Midbrain (tissue), 1 donor: ENCODE measurements at places on chromosomes 5 and 9.

DNA sequence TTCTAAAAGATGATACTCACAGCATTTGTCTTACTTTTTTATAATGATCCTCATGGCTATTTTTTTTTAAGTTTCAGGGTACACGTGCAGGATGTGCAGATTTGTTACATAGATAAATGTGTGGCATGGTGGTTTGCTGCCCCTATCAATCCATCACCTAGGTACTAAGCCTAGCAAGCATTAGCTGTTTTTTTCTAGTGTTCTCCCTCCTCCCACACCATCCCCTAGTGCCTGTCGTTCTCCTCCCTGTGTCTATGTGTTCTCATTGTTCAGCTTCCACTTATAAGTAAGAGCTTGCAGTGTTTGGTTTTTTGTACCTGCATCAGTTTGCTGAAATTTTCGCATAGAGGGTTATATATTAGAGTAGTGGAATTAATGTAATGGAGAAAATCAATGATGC is 189.1 kb upstream of the CDH12 start:
- no peak for DNase-seq

DNA sequence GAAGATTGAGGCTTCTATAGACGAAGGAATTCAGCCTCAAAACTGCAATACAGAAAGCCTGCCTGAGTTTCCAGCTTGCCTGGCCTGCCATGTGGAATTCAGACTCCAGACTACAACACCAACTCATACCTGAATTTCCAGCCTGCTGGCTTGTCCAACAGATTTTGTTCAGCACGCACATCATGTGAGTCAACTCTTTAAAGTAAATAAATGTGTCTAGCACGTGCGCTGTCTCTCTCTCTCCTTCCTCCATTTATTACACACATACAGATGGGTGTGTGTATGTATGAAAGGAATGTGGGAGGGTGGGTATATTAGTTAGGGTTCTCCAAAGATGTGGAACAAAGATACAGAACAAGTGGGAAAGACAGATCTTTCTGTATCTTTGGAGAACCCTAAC is 82.4 kb upstream of the TAS2R1 start:
- DNase-seq = no peak

- DNase-seq = no peak
Observed at GRCh38 chr5:119515192-119515591, 62.9 kb downstream of the HSD17B4 start.

- no peak for DNase-seq
Observed at GRCh38 chr5:82799361-82800077, 277.7 kb downstream of the TMEM167A start.

DNA sequence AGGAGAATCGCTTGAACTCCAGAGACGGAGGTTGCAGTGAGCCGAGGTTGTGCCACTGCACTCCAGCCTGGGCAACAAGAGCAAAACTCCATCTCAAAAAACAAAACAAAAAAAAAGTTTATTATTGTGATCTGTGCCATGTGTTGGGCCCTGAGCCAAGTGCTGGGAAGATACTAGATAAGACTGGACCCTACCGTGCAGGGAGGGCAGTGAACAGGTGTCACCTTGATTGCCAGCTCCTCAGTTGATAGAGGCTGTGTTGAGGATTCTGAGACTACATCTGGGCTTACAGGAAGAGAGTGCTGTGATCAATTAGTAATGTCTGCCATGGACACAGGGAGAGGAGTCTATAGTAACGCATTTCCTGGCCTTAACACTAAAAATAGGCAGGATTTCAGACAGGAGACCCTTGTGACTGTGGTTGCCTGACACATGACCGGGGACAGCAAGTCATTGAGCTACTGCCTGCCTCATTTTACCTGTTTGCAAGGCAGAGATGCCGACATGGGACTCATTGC is 201.5 kb downstream of the C9orf50 start:
- DNase-seq = no peak

- DNase-seq = no peak
Observed at GRCh38 chr5:6703806-6704205, 9.4 kb upstream of the TENT4A start.

GRCh38 chr9:76910861-76911260 is 4.9 kb upstream of the PRUNE2 start:
- DNase-seq = no peak

DNA sequence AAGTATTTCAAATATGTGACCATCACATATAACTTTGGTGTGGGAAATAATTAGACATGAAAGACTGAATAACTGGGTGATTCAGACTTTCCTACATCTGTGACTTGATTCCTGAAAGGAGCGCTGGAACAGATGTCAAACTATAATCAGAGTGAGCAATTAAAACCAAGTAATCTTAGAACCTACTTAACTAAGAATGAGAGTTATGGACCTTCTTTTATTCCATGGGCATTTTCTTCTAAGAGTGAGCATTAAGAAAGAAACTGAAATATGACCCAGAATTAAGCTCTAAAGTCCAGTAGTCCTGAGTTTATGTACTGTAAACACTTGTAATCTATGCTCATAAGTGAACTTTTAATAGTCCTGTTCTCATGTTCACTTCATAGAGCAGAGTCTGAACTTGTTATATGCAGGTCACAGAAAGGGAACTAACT is 68.4 kb downstream of the PAM start:
- DNase-seq = no peak

DNA sequence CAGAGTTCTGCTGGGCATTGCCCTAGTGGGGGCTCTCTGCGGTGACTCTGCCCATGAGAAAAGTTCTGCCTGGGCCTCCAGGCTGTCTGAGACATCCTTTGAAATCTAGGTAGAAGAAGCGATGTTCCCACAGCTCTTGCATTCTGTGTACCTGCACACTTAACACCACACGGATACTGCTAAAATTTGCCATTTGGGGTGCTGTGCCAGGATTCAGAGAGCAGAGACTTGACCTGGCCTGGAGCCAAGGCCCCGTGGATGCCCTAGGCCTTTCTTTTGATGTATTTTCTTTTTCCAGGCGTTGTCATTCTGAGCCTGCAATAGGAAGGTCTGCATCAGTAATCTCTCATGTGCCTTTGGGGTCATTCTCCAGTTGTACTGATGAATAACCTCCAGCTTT is 89.3 kb upstream of the IL12B start:
- no peak for DNase-seq

DNA sequence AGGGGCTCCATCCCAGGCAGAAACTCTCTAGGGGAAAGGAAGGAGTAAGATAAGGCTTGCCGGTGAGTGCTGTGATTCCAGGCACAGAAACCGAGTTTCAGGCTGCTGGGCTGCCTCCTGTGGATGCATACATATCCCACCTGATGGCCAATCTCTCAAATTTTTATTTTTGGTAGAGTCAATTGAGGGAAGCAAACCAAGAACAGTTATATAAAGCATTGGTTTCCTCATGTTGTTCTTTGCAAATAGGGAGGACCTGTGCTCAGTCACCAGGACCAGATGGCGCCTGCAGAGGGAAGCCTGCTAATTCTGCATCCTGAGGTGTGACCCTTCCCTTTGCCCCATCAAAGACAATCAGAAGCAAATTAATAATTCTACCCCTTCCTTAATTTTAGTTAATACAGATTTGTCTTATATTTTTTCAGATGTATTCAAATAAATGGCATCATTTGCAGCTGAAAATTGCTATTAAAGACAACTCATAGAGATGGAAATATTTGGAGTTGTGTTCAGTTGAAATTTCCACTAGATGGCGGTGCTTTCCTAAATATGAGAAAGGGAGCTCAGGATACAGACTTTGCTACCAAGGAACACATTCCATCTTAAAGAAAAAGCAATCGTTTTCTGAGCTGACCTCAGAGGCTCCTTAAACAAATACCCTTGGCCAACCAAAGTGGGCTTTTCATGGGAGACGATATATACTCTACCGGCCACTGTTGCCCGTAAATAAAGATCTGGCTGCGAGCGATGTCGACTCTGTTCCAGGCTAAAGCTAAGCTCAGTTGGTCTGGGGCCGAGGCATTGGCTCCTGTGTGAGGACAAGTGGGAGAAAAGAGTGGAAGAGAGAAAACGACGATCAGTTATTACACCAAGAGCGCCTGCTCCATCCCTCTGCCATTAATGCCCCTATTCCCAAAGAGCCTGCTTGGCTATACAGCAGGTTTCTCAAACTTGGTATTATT is 225.7 kb upstream of the KLF9 start:
- peak; percentile 77 for DNase-seq

DNA sequence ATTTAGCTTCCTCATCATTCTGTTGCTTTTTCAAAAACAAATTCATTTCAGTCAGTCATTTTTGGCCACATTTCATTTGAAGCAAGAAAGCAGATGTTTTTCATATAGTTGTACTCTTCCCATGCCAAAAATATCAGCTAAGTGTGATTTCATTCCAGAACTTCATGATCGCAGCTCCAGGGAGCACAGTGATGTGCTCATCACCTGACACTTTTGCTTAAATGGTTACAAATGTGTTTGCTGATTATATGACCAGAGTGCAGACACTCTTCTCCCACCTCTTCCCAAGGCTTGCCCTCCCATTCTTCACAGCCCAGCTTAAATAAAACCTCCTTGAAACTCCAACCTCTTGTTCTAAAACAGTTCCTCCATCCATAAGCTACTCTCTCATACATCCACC is 32.6 kb downstream of the GABRB2 start:
- DNase-seq = no peak

- no peak for DNase-seq
Observed at GRCh38 chr5:178083922-178084321, 29.4 kb upstream of the N4BP3 start.

DNA sequence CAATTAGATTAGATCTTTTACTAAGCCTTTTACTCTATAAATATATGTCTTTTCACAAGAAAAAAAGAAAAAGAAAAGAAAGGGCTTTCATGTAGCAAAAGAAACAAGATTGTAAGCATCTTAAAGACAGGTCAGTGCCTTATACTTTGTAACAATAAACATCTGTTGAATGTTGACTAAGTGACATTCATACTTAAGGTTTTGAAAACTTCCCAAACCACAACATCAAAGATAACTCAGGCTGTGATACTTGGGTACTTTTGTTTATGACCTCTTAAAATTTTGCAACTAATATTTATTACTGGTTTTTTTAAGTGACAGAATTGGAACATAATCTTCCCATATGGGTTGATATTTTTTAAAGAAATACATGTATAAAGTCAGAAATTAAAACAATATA is 7.4 kb downstream of the GRAMD2B start:
- DNase-seq = no peak

DNA sequence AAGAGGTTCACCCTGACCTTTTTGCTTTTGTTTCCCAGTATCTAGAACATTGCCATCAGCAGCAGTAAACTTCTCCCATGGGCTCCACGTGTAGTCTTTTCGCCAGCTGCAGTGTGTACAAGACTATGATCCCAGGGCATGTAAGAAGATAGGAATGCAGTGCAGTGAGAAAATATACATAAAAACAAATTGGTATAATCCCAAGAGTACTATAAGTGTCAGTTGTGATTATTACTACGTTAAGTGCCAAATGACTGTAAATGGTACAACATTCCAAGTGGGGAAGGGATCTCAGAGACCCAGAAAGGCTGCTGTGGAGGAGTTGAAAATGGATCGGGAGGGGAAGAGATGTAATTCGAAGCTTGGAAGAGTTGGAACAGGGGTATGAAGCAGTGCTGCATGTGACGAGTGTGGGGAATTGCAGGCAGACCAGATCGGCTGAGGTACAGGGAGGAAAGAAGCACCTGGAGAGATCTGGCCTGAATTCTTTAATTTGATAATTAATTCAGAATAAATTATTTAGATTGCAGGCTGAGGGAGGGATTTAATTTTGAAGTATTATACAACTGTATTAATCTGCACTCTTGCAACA is 95.1 kb downstream of the FBXL7 start:
- DNase-seq = no peak

DNA sequence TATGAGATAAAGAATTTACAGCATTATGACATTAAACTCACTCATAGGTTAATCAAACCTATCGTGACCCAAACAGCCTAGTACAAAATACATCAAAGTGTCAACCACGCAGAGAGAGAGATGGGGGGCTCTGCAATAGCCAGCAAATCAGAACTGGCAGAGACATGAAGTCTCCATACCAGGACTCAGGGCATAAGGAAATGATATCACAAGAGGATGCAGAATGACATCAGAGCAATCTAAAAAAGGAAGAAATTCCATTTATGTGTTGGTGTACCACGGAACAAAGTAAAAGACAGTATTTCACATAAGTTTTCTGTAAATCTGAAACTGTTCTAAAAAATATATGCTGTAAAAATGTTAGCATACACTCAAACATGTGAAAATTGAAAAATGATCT is 24.6 kb downstream of the BICD2 start:
- no peak for DNase-seq

GRCh38 chr5:1883925-1884677 is 1.4 kb upstream of the IRX4 start:
- DNase-seq = no peak

GRCh38 chr9:82761027-82761426 is 301.9 kb downstream of the RASEF start:
- no peak for DNase-seq

DNA sequence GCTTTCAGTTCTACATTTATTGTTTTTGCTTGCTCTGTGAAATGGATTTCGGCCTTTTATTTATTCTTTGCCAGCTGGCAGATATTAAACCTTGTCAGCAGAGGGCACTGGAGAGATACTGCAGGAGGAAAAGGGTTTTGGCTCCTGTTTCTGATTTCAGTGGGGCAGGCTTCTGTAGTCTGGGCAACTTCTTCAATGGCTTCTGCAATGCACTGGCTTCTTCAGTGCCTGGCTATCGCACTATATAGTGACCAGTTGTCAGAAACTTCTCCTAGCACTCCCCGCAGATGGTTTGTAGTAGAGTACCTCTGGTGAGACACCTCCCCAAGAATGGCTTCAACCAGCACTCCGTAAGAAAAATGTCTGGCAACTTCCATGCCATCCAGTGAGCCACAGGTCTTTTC is 3.2 kb upstream of the NFX1 start:
- peak; percentile 78 for DNase-seq

GRCh38 chr9:116030517-116030916 is 123.1 kb upstream of the PAPPA start:
- DNase-seq = no peak

- no peak for DNase-seq
Observed at GRCh38 chr9:88230612-88231011, 92.3 kb upstream of the SPATA31C2 start.
